ENCODE measurements at places on chromosomes 11 and 22.
A peak's percentile ranks its signal among the peaks of the same experiment; 100 is the strongest.

DNA sequence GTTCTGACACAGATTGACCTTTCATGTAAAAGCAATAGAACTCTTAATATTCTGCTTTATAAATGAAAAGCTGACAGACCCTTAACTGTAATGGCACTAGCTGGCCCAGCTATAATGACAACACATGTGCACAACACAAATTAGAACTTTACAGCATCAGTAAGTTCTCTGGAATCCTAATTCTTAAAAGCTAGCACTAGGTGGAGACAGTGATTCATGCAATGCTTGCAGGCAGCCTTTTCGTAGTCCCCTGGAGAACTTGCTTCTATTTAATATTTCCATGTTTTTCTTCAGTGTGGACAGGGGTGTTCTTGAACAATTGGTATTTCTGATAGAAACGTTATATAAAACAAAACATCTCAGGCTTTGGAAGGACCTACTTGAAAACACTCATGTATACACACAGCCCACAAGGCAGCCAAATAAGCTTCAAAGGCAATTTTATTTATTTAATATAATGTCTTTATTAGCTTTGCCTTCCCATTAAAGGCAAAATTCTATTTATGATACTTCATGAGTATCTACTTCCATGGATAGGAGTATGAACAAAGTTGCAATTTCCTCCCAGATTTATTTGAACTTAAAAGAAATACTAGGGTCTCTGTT, 374.3 kb upstream of the MPPED2 start:
- no peak for DNase-seq

DNA sequence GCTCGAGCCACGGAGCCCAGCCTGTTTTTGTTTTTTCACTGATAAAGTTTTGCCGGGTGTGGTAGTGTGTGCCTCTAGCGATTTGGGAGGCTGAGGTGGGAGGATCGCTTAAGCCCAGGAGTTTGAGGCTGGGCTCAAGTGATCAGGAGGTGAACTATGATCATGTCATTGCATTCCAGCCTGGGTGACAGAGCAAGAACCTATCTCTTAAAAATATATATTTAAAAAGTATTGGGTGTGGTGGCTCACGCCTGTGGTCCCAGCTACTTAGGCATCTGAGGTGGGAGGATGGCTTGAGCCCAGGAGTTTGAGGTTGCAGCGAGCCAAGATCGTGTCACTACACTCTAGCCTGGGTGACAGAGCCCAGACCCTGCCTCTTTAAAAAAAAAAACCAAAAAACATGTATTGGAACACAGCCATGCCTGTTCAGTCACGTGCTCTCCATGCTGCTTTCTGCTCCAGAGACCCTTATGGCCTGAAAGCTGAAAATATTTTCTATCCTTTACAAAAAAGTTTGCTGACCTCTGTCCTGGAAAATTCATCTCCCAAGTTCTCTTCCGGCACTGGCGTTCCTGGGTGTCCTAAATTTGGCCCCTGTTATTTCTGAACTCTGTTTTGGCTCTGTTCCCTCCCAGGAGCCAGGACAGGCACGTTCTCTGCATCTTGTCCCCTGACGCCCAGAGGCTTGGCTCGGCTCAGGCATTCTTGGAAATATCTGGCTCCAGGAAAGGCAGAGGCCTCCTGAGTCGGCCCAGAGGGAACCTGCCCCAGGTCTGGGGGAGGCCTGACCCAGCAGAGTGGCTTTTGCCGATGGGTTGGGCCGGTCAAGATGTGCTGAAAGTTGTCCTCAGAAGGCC, 61.3 kb upstream of the PPP6R3 start:
- no peak for DNase-seq

GRCh38 chr22:47954107-47954506, 1191.7 kb downstream of the TBC1D22A start:
- DNase-seq: peak; percentile 4

DNA sequence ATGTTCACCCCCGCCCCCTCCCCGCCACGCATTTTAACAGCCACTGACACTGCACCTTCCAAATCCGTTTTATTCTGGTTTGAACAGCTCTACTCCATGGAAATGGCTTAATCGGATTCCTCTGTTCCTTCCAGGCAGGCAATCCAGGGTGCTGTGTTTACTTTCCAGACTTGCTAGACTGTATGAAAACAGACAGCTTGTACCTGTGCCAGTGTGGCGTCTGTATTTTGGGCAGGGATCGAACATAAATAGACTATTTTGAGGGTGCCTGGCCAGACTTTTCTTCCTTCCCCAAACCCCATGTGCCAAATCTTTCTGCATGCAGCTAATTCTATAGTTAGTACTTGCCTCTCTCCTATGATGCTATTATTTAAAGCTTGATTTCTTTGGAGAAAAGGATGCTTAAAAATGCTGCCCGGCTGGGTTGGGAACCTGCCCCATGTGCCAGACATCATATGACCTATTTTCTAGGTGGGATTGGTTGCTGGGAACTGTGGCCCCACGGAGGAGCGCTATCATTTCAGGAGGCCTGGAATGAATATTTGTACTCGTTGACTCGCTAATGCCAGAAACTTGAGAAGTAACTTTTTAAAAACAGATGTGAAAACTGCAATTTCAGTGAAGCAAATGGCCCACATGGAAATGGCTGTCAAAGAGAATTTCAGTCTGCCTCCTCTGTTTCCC, 814.8 kb downstream of the BRD1 start:
- DNase-seq: no peak

DNA sequence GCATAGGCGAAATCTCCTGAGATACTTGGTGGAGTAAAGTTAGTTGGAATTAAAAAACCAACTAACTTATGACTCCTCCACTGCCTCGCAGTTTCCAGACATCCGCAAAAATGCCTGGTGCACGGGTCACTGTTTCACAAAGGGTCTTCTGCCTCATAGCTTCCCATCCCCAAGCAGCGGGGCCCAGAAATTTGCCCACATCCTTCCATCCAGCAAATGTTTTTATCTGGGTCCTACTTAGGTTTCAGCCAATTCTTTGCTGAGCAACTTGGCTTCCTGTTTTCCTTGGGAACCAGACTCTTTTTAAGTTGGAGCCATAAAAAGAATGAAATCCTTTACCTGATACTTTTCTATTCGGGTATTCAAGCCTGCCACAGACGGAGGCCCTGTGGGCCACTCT, 36.2 kb downstream of the FZD4 start:
- DNase-seq: no peak

DNA sequence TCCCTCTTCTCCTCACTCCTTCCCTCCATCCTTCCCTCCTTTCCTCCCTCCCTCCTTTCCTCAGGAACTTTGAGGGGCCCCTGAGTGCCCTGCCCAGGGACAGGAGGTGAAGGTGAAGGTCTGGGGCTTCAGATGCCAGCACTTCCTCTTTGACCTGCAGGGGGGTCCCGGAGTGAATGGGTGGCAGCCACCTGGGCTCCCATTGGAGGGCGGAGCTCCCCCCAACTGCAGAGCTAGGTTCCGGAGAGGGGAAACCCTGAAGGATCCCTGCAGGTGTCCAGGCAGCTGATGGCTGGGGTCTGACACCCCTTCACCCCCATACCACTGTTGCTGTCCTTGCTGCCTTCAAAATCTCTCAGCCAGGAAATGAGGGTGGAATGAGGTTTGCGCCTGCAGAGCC, 1131.3 kb downstream of the BRD1 start:
- no peak for DNase-seq

DNA sequence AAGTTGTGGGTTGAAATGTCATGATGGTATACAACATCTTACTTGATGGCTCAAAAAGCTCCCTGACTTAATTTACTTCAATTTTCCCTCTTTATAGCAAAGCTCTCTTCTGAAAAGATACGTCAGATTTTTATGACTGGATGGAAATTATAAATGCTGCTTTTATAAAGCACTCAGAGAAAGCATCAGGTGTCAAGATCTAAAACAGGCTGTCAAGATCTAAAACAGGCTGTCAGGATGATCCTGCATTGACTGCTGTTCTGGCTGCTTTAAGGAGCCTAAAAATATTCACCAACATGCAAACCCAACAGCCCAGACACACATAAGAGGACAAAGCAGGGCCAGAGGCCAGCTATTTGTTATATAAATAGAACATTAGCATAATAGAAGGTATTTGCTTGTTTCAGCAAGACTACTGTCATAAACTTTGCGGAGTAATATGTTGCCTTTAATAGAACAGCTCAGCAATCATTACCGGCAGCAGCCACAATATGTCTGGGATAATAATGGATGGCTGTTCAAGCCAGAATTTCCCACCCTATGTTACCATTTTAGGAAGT, 77.3 kb upstream of the ANO5 start:
- no peak for DNase-seq

DNA sequence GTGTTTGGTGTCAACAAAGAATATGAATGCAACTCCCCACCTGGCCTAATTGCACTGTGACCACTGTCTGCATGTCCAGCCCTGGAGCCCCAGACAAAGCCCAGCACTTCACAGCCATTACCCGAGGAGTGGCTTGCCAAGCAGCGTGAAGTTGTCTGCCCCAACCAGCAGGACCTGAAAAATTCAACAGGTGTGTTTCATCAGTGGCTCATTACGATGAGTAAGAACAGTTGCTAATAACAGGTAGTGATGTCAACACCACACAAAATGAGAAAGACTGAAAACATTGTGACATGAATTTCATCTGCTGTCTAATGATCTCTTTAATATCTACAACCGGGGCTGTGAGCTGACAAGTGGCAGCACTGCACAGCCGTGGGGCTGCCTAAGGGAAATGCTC, 10.3 kb downstream of the MRPL21 start:
- no peak for DNase-seq

GRCh38 chr22:47124961-47125360, 362.5 kb downstream of the TBC1D22A start:
- no peak for DNase-seq

GRCh38 chr22:48319321-48320047, 1508.2 kb downstream of the BRD1 start:
- no peak for DNase-seq

DNA sequence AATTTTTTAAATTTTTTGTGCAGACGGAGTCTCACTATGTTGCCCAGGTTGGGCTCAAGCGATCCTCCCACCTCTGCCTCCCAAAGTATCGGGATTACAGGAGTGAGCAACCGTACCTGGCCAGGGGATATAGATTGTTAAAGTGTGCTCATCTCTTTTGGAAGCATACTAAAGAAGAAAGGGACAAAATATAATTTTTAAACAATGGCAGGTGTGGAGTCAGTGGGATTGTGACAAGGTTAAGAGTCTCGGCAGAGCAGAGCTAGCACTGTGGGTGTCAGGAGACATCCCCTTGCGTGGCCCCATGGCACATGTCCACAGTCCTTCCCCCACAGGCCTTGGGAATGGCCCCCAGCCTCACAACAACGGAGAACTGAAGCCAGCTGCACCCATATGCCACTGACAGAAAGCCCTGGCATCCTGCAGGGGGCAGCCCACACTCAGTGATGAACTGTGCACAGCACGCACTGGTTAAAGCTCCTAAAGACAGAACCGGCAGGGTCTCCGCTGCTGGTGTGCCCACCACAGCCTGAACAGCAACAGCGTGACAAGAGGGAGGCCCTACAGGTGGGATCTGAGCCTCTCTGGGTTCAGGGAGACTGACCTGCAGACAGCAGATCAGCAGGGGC, 29.9 kb downstream of the SERPIND1 start:
- DNase-seq: no peak

DNA sequence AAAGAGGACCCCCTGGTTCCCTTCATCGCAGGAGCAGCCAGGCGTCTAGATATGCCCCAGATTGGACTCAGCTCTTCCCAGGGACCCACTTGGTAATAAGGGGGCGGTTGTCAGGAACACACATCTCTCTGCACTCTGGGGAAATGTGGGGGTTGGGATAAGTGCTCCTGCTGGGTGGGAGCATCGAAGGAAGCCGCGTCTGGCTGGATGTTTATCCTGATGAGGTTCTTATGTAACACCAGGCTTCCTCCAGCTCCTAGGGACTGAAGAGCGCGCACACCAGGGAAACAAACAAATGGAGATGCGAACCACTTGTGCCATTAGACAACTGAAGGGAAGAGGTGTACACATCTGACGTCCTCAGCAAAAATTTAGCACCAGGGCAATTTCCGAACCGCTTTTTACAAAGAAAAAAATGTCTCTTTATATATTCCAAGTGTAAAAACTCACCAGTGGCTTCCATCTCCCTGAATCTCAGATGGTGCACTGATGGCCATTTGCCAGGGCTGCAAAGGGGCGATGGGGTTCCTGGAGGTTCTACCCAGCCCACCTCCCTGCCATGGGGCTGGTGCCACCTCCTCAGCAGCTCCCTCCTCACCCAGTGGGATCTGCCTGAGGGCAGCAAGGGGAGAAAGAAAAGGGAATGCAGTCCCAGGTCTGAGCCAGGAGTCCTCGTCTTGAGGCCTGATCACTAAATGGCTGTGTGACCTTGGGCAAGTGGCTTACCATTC, 89.4 kb downstream of the PKNOX2 start:
- DNase-seq: peak; percentile 50

GRCh38 chr22:39789788-39790187, 103.8 kb downstream of the ENTHD1 start:
- no peak for DNase-seq

DNA sequence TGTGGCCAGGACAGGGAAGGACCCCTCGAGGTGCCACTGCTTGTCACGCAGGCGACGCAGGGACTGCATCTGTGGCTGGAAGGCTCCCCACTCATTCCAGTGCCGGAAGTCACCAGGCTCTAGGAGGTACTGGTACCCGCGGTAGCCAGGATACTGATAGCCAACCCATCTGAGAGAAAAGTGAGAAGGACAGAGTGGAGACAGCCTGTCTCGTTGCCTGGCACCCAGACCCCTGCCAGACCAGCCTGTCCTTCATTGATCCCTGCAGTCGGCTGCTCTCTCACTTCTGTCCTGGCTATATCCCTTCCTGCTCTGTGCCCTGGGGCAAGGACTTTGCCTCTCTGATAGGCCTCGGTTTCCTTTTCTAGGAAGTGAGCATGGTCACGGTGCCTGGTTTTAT, 9.6 kb upstream of the TPST2 start:
- DNase-seq: no peak

- no peak for DNase-seq
Observed at GRCh38 chr11:92698742-92699141, 270.7 kb upstream of the MTNR1B start.
